ENCODE measurements at places on chromosomes 4 and X. TPM values are rescaled to one million over a fixed set of nuclear protein-coding genes. Genes with fewer than 3 reads are reported as not detected.

The ZNF711 gene
- 7.8 TPM for polyA plus RNA-seq

DNA sequence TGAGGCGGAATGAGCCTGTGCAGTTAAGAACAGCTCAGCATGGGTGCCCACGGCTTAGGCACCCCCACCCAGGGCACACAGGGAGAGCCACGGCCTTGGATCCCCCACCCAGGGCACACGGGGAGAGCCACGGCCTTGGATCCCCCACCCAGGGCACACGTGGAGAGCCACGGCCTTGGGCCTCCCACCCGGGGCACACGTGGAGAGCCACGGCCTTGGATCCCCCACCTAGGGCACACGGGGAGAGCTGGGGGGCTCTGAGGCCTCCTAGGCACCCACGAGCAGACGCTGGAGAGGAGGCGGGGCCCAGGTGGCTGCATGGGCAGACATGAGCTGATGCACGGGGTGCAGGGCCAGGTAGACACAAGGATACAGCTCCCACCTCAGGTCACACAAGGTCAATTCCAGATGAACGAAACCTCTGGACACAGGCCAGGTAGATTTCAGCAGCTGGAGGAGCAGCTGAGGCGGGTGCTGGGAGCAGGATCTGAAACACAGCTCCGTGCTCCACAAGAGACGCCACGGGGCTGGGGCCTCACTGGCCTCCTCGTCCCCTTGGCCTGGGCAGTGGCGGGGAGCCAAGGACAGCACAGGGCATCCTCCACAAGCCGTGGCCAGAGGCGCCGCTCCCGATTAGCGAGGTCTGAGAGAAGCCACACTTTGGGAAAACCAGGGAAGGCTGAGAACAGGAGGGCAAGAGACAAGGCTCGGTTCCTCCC, 30.8 kb downstream of the GAK start:
- no peak for DNase-seq

GRCh38 chrX:49673394-49673793, 22.4 kb downstream of the PAGE1 start:
- DNase-seq, result no peak

- no peak for DNase-seq
These were observed 2302.5 kb downstream of the ARAP2 start for GRCh38 chr4:33941854-33942253.

DNA sequence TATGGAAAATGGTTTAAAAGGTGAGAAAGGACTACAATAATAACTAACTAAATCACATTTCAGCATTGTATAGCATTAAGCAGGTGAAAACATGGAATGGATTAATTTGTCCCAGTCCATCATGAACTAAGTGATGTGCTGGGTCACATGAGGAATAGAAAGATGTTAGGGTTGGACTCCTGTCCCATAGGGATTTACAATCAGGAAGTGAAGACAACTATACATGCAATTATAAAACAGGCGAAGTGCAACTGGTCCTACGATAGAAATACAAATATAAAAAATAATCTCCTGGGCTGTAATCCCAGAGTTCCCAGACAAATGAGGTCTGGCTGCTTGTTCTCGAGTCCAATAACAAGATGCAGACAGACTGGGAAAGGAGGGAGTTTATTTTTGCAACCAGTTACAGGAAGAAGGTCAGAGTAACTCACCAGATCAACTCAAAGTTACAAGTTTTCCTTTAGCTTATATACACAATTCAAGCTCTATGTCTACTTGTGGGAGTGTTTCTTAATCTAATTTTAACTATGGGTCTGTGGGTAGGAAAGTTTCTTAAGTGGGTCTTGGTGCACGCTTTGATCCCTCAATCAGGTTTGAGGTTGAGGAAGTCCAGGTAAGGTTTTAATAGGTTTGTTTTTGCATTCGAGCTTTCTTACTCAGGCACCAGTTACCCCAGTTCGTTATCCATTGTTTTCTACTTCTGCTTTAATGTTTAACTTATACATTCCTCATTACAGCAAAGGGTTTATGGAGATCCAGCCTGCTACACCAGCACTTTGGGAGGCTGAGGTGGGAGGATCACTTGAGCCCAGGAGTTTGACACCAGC, 50.1 kb downstream of the IGFBP7 start:
- DNase-seq, result no peak

GRCh38 chr4:163164591-163164990, 2.1 kb downstream of the NAF1 start:
- DNase-seq, result no peak

DNA sequence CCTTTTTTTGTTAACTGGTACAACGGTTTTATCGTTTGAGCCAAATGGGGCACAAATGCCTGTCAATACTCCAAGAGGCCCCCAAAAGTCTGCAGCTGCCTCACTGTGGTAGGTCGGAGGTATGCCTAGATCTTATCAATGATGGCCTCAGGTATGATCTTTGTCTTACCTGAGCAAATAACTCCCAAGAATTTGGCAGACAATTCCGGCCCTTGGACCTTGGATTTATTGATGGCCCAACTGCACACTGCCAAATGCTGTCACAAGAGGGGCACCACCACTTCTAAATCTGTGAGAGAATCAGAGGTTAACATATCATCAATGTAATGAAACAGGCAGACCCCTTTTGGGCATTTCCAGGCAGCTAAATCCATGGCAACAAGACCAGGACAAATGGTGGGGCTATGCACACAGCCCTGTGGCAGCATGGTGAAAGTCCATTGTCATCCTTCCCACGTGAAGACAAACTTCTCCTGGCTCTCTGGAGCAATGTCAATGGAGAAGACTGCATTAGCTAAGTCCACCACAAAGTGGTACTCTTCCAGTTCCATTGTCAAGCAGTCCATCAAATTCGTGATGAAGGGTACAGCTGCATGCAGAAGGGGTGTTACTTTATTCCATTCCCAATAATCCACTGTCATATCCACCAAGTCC, 28.6 kb downstream of the CXCL13 start:
- no peak for DNase-seq

DNA sequence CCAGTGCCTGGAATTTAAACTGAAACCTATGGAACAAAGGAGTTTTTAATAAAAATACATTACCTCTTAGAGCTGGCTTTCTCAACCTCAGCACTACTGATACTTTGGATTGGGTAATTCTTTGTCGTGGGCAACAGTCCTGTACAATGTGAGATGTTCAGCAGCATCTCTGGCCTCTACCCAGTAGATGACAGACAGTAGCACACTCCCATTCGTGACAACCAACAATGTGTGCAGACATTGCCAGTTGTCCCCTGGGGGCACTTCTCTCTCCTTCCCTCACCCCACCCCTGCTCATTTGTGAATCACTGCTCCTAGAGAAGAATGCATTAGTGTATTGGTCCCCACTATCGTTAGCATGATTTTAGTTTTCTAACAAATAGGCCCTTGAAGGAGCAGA, 16.2 kb downstream of the GPAT3 start:
- no peak for DNase-seq

DNA sequence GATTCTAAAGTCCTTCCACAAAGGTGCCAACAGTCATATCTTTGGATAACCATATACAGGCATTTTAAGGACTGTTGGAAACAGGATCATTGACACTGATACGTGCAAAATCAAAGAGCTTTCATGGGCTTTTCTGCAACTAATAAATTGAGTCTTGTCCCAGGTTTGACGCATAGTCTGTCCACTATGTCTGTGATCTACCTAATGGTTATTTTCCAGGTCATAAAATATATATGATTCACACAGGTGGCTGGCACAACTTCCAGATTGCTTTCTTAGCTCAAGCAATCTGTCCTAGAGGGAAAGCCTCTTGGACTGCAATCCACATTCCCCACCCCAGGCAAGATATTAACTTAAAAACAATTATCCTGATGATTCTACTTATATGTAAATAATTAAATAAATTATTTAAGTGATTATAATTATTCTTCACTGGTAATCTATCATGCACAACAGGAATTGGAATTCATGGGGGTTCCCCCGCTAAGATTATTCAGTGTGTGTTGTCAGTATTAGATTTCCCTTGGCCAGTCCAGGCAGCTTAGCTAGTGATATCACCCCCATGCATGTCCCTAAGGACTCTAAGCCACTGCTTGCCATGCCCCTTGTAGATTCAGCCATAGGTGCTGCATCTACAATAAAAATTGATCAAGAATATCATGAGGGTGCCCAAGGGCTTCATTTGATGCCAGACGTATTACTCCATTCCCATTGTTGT, 97.8 kb downstream of the TLL1 start:
- no peak for DNase-seq

GRCh38 chrX:137427816-137428215, 138.1 kb upstream of the ZIC3 start:
- DNase-seq, result no peak
